Esophagus squamous epithelium (tissue), 5 donors: ENCODE measurements at places on chromosomes 1 and 21.

- no peak for DNase-seq
Measured at GRCh38 chr1:1308756-1309250, 406 bp downstream of the PUSL1 start.

GRCh38 chr21:34075760-34076660, 2.6 kb downstream of the MRPS6 start:
- DNase-seq, result no peak

DNA sequence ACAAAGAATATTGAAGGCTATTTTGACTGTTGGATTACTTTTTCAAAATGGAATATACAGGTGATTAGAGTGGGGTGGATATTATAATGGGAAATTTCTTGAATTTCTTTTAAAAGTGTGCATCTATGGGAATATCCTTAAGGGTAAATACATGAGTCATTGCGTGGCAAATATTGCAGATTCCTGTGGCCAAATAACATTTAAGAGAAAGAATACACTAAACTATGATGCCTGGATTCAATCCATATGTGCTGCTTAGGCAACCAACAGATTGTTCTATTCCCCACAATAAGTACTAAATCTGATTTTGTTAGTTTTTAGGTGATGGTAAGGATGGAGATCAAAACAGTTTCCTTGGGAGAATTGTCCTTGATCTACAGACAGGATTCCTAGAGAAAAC, 119.5 kb downstream of the HMCN1 start:
- DNase-seq, result no peak

DNA sequence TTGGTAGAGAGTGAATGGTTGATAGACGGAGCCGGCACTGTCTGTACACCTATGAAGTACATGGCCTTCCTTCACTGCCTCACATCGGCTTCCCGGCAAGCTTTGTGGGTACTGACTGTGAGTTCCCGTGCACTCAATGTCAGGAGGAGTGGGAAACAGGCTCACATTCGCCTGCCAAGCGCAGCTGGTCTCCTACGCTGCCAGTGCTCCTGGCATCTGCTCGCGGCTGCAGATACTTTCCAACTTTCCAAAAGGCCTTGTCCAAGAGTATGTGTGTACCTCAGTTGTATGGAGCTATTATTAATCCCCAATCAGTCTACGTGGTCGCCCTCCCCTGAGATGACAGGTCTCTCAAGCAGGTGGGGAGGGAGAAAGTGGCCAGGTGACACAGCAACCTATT, 180.8 kb downstream of the ZSCAN20 start:
- no peak for DNase-seq

- no peak for DNase-seq
Measured at GRCh38 chr21:34199121-34199910, 125.9 kb downstream of the MRPS6 start.

GRCh38 chr1:240122639-240123613, 31.2 kb downstream of the FMN2 start:
- DNase-seq, result no peak

- DNase-seq, result no peak
Measured at GRCh38 chr1:204495078-204495753, 611 bp upstream of the PIK3C2B start.

DNA sequence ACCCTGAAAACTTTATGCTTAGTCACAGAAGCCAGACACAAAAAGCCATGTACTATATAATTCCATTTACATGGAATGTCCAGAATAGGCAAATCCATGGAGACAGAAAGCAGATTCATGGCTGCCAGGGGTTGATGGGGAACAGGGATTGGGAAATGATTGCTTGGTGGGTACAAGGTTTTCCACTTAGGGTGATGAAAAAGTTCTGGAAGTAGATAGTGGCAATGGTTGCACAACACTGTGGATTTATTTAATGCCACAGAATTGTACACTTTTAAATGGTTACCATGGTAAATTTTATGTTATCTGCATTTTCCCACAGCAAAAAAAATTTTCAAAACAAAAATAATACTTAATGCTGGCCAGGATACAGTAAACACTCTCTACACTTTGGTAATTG, 40.6 kb downstream of the ENAH start:
- DNase-seq, result no peak

- no peak for DNase-seq
Measured at GRCh38 chr1:77533660-77534305, 148.7 kb downstream of the ZZZ3 start.

DNA sequence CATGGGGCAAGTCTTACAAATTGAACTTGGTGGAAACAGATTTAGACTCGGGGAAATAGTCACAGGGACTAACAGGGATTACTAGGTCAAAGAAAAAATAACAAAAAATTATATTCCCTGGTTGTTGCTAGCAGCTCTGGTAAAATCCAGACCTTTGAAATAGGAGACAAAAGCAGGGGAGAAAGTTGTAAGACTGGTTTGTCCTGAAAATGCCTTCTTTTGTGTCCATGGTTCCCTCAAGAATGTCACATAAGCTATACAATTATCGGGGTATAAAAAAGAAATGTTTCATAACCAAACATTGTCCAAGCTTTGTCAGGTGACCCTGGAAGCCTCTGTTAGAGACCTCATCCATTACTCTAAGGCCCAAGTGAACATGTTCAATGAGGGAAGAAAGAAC, 33.1 kb downstream of the KIAA0319L start:
- DNase-seq, result no peak

GRCh38 chr1:157226739-157227138, 88.5 kb upstream of the ETV3 start:
- DNase-seq, result no peak

DNA sequence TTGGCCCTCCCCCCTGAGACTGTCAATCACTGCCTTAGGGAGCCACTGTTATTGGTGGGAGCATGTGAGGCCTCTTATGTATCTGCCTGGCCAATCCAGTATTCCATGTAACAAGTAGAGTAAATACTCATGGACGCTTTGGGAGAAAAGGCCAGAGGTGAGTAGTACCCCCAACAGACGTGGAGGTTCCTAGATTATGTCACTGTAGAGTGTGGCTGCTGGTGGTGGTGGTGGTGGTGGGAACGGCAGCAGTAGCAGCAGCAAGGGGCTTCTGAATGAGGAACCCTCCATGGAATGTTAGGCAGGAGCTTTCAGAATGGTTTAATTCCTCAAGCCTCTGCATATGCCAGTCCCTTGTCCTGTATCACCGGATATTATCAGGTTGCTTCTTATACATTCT, 118.5 kb downstream of the UCK2 start:
- no peak for DNase-seq

- no peak for DNase-seq
Measured at GRCh38 chr21:46215436-46216131, 13.0 kb downstream of the LSS start.

DNA sequence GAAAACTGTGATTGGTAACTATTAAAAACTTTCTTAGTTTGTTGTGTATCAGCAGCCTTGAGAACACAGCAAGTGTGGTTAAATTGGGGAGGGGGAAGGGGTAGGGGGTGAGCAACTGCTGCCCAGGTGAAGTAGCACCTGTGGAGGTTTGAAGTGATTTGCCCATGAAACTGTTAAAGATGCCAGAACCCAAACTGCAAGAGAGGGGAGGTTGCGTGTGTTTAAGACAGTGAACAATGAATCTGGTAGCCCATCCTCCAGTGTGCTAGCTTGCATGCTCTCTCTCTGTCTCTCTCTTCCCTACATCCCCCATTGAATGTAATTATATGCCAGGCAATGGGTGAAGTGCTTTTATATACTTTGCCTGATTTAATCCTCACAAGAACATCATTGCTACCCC, 154.7 kb downstream of the RUNX1 start:
- DNase-seq, result no peak

DNA sequence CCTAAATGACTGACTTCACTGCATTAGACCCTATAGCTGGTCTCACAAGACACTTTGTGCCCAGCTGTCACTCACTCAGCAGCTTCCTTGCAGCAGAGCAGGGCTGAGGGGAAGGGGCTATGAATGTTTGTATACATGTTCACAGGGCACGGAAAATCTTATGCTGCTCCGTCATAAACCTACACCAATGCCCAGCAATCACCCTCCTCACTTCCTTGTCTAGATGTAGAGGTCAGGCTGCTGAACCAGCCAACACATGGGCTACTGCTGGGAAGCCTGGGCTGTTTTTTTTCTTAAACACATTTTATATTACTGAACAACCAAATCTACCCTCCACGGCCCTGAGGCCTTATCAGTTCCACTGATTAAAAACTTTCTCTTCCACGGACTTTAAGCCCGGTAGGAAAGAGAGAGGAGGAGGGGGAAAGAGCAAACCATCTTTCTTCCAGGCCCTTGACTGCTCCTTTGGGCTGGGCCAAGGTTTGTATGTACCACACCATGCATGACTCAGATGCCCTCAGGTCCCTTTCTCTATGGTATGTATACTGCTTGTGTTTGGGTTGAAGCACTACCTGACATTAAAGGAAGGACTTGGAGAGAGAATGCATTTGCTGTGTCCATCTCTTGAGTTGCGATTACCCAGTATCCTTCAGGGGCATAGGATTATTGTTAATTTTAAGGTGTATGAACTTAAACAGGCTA, 12.7 kb downstream of the MTFR1L start:
- DNase-seq, result no peak

DNA sequence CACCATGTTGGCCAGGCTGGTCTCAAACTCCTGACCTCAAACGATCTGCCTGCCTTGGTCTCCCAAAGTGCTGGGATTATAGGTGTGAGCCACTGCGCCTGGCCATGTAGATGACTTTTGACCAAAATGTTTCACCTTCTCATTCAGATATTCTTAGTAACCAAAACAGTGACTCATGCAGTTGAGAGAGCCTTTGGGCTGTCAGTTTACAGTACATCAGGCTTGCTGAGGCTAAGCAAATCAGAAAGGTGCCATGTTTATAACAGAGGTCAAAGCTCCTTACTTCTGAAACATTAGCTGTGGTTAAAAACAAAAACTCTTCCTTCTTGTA, 21.0 kb downstream of the CNIH4 start:
- DNase-seq, result no peak

GRCh38 chr1:21898326-21899200, 38.5 kb downstream of the HSPG2 start:
- no peak for DNase-seq

- no peak for DNase-seq
Measured at GRCh38 chr1:104991702-104992101, 1242.0 kb downstream of the AMY1C start.

DNA sequence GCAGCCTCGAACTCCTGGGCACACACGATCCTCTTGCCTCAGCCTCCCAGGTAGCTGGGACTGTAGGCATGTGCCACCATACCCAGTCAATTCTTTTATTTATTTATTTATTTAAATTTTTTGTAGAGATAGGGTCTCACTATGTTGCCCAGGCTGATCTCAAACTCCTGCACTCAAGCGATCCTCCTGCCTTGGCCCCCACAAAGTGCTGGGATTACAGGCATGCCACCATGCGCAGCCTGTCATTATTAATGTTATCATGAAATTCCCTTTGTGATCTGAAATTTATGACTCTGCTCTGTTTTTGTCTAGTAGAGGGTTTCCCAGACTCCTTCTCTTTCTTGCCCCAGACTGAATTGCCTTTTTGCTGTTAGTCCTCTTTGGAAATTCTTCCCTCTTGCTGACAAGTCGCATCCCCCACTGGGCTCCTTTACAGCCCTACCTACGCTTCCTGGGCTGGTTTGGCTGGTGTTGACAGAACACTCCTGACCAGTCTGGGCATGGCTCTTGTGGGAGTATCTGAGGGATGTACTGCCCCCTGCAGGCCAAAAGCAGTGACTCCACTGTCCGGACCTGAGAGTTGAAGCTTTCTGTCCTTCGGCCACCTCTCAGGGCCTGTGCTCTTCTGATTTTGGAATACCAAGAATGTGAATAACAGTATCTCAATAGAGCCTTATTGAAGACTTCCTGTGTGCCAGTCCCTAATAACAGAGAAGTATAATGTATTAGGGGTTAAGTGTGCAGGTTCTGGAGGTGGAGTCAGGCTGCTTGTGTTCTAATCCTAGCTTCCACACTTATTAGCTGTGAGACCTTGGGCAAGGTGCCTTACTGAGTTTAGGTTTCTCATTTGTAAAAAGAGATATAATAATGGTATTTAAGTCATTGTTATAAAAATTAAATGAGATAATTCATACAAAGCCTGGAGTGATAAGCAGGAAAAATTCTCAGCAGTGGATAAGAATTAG, 28.2 kb downstream of the TCEANC2 start:
- DNase-seq, result no peak

- no peak for DNase-seq
Measured at GRCh38 chr1:48674641-48675040, 102.0 kb downstream of the BEND5 start.

DNA sequence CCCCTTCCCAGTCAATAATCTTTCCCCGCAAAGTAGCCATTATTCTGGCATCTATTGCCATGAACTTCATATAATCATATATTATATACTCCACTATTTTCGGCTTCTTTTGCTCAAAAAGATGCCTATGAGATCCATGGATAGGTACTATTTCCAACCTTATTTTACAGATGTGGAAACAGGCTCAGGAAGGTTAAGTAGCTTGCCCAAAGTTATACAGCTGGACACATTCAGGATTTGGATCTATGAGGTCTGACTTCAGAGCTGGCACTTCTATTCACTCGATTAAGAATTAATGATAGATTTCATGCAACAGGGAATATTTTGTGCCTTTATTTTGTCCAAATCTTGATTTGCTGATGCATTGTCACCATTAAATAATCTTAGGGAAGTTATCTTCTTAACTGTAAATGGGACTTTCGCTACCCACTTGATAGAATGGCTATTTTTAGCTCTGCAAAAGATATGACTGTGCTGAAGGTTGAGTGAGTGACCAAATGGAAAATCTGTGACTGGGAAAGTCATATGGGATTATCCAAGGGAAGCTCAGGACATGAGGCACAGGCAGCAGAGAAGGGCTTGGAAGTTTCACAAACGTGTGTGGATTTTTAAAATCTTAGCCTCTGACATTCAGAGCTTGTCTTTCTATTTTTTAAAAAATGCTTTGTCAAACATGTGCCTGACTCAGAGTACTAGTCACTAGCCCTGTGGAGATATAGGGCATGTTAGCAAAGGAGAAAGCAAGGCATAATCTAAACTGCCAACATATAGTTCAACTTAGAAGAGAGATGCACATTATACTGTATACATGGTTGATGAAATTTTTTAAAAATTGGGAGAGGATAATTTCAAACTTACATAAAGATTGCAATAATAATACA, 36.5 kb downstream of the GIPC2 start:
- no peak for DNase-seq

GRCh38 chr1:197062692-197063091, 4.4 kb downstream of the F13B start:
- DNase-seq, result no peak

DNA sequence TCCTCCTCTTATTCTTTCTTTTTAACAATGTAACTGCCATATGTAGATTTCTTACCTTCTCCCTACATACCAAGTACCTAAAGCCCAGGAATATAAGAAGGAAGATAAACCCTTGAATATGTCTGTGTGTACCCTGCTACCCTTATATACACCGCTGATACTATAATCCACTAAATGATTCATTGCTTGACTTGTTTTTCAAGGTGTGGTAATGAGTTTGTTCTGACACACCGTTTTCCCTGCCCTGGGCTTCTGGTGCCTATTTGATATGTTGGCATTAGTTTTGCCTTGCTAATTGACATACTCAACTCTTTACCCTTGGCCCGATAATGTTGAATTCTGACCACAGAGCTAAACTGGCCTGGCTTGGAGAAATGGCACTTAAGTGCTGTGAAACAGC, 64.3 kb downstream of the IL23R start:
- no peak for DNase-seq

- no peak for DNase-seq
Measured at GRCh38 chr1:202304375-202304774, 37.4 kb downstream of the UBE2T start.

- peak; percentile 32 for DNase-seq
Measured at GRCh38 chr1:92994105-92994712, 32.9 kb upstream of the DIPK1A start.

- no peak for DNase-seq
Measured at GRCh38 chr1:56315293-56315942, 263.9 kb downstream of the PLPP3 start.
